ENCODE measurements at places on chromosomes 5 and 9.

DNA sequence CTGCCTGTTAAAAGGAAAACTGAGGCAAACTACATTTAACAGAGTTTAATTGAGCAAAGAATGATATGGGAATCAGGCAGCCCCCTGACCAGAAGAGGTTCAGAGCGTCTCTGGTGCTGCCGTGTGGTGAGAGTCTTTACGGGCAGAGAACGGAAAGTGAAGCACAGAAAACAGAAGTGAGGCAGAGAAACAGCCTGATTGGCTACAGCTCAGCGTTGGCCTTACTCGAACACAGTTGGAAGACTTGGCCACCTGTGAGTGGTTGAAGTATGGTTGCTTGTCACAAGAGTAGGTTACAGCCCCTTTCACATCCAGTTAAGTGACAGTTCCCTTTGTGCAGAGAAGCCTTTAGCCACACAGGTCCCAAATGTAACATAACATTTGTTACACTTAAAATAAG is 16.9 kb upstream of the FBP1 start:
- no peak for DNase-seq

DNA sequence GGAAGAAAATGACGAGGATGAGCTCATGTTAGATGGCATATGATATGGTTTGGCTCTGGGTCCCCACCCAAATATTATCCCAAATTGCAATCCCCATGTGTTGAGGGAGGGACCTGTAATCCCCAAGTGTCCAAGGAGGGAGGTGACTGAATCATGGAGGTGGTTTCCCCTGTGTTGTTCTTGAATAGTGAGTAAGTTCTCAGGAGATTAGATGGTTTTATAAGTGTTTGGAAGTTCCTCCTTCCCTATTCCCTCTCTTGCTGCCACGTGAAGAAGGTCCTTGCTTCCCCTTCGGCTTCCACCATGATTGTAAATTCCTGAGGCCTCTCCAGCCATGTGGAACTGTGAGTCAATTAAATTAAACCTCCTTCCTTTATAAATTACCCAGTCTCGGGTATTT is 10.1 kb downstream of the EDIL3 start:
- no peak for DNase-seq

GRCh38 chr5:80701597-80701996 is 46.8 kb upstream of the DHFR start:
- DNase-seq, result no peak

DNA sequence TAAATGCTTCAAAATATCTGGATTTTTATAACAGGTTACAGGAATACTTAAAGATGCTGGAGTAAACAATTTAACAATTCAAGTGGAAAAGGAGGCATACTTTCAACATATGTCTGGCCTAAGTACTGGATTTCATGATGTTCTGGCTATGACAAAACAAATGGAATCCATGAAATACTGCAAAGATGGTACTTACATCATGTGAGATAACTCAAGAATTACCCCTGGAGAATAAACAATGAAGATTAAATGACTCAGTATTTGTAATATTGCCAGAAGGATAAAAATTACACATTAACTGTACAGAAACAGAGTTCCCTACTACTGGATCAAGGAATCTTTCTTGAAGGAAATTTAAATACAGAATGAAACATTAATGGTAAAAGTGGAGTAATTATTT is 35.6 kb downstream of the SLC30A5 start:
- no peak for DNase-seq

DNA sequence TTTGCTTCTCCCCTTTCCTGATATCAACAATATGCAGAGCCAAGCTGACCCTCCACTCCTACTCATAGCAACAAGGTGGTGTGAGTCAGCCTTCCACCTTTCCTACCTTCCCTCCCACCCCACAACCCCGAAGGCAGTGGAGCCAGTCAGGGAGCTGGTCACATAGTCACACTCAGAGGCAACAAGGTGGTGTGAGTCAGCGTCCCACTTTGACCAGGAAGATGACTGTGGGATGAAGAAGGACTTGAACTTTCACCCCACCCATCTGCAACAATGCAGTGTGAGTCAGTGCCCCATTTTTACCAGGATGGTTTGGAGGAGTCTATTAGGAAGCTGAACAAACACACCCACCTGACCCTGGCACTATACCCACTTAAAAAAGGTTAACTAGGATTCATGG is 30.1 kb upstream of the ZNF782 start:
- no peak for DNase-seq

GRCh38 chr5:174245516-174246075 is 200.1 kb downstream of the NSG2 start:
- no peak for DNase-seq

DNA sequence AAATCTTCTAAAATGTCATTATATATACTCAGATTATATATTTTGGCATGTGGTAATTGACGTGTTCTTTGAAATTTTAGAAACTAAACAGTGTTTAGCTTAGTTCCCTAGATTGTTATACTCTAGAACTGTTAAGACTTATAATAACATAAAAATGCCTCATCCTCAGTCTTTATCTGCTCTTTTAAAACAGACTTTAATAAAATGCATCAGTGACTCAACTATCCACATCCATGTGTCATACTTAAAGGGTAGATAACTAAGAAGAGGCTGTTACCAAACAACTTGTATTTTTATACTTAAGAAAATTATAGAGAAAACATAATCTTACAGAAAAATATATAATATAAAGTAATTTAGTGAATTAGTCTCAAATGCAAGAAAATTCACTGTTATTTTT is 15.2 kb downstream of the NFIL3 start:
- no peak for DNase-seq

- no peak for DNase-seq
These were observed 62.9 kb downstream of the ZNF354C start for GRCh38 chr5:179123109-179123426.

DNA sequence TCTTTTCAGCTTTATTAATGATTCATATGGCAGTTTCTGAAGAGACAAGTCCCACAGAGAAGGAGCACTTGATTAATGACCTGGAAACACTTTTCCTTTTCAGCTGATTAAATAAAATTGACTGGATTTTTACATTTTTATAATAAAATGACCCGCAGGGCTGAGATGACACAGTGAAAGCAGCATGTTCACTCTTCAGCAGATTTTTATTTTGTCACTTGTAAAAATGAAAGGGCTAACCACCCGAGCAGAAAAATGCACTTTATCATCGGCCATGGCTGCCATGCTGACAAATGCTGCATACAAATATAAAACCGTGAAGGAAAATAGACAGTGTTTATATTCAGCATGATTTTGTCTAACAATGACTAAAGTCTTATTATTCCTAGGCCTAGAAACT is 321.6 kb upstream of the ITGA1 start:
- DNase-seq, result no peak

DNA sequence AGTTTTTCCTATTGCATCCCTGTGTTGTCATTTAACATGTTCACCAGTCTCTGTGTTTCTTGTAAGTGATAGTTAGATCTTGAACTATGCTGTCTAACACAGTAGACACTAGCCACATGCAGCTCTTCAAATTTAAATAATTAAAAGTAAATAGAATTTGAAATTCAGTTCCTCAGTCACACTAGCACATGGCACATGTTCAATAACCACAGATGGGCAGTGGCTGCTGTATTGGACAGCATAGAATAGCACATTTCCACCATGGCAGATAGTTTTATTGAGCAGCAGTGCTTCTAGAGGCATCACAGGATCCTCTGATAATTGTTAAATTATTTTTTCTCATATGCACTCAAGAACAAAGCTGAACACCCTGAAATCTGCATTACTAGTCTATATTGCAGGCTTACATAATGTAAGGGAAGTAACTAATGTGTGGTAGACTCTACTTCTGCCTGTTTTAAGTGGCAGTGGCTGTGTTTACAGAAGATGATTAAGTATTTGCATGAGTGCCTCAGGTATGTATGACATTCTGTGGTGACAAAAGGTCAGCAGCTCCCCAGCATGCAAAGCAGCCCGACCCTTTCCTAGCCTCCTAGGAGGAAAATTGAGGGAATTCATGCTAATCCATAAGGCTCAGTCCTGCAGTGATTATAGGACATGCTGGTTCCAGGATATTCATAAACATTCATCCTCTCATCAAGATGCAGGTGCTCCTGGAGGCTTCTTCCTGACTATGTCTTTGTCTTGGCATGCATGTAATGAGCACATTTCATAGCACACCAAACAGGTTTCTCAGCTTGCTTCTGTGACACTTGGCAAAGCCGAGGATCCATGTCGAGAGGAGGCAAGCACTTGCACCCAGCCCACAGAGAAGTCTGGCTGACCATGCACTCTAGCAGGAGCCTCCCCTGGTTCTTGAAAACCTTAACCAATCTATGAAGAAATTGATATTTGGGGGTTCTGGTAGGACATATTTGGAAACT is 45.5 kb downstream of the SH3RF2 start:
- DNase-seq, result no peak

DNA sequence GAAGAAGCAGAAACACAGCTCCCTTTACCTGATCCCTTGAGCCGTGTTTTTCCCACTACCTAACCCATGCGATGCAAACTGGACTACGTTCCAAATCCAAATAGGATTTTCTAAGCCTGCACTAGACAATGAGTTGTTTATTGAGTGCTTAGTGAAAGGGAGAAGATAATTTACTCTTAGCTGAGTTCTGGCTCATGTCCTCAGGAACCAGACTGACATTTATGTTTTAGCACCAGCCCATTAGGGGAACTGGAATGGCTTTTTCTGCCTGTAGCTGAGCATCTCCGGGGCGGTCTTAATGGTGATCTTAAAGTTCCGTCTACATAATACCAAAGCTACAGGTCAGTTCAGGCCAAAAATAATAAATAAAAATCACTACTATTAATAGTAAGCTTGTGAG is 81.5 kb downstream of the SH3TC2 start:
- DNase-seq, result no peak

DNA sequence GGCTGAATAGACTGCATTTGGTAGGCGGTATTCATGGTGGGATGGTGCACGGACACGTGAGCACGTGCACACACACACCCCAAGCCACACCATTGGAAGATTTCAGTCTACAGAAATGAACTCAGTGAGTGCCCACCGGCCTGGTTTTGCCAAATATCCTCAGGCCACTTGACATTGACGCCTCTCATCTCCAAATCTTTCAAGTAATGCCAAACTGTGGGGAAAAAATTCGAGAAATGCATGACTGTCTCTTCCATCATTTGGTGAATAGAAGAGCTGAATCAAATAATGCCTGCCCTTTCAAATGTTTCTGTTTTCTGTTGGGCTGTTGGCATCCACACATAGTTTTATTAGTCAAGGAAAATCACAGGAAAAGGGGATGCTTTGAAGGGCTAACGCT is 182.3 kb upstream of the EFNA5 start:
- no peak for DNase-seq

DNA sequence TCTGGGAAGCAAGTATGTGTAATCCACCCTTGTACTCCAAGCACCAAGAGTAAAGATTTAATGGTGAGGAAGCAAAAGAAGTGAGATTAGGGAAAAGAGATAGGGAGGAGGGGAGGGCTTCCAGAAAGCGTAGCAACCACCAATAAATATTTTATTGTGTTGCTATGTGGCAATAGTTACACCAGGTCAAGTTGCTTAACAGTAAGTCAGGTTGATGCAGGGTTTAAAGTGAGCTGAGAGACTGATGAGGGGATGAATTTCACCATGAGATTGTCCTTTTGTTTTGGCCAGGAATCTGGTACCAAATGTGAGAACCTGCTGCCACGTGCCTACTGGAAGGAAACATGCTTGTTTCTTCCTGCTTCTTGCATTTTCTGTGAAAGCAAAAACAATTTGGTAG is 62.7 kb downstream of the PCSK5 start:
- no peak for DNase-seq

DNA sequence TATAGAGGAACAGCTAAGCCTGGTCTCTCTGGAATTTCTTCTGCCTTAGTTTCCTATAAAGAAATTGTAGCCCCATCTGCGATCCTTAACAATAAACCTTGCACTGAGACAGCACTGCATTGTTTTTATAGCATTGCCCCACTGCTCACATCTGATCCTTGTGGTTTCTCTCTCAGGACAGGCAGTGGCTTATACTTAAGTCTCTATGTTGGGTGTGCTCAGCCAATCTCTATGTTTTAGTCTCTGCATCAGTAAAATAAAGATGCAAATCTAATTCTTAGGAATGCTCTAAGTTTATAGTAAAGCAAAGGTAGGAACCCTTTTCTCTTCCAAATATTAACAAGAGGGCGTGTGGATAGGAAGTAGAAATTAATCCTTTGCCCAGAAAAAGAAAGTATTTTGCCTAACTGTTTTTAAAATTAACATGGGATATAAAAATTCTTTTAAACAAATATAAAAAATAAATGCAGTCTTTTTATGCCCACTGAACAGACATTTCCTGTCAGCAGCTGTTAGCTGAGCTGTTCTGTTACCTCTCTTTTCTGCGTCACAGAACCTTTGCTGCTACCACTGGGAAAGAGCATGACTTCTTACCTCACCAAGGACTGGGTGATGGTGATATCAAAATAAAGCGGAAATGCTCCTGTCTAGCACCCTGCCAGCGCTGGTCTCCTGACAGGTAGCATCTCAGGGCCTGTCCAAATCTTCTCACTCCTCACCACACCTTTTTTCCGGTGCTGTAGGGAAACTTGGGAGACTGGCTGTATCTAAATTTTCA is 29.5 kb downstream of the MRPS27 start:
- no peak for DNase-seq

GRCh38 chr5:38680094-38680825 is 123.8 kb upstream of the LIFR start:
- DNase-seq, result no peak

GRCh38 chr9:38768351-38768761 is 48.4 kb upstream of the FAM240B start:
- DNase-seq, result no peak

DNA sequence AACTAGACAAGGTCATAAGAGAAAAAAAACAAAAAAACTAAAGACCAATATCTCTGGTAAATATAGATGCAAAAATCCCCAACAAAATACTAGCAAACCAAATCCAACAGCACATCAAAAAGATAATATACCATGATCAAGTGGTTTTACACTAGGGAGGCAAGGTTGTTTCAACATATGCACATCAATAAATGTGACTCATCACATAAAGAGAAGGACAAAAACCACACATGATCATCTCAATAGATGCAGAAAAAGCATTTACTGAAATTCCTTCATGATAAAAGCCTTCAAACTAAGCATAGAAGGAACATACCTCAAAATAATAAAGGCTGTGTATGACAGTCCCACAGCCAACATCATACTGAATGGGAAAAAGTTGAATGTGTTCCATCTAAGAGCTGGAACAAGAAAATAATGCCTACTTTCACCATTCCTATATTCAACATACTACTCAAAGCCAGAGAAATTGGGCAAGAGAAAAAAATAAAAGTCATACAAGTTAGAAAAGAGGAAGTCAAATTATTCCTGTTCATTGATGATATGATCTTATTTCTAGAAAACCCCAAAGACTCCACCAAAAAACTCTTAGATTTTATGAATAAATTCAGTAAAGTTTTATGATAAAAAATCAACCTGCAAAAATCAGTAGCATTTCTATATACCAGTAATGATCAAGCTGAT is 72.2 kb upstream of the FAM169A start:
- no peak for DNase-seq
